Epithelial cell of proximal tubule (primary cell): ENCODE measurements at places on chromosomes 7 and 10.
A peak's percentile ranks its signal among the peaks of the same experiment; 100 is the strongest.

DNA sequence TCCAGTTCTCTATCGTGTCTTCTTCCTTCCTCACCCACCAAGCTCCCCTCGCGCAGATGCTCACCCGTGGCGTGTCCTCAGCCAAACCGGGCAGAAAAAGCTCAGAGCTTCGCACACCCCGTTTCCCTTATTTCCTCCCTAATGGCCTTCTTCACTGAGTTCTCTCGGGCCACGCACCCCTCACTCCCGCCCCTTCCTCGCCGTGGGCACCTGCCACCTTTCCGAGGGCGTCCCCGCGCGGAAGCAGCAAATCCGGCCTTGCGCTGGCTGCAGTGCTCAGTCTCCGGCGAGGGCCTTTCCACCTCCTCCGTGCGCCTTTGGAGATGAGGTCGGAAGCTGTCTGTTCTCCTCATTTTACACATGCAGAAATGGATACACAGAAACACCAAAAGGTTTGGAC lies 12.4 kb upstream of the CALML3 start:
- no peak for DNase-seq

DNA sequence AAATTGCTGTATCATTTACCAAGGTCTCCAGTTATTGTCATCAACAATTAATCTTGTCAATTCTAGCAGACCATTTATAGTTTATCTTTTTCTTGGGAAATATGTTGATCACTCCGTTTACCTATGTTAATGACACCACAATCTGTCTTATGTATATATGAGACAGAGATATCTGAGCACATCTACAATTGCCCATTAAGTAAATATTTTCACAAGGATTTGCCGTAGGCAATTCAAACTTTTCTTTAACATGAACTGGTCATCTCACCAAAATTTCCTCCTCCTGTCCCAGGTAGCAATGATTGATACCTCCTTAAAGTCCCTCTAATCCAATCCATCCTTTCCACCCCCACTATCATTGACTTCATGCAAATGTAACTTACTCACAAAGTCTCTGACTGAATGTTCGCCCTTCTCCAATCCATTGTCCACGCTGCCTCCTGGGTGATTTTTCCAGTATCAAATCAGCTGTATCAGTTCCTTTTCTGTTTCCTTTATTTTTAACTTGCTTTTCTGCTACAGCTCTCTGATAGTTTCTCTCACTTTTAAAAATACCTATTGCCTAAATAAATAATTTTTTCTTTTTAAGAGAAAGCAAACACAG lies 138.3 kb downstream of the GNAT3 start:
- DNase-seq = no peak

- DNase-seq = peak; percentile 94
Measured at GRCh38 chr10:60384708-60385398, 4.8 kb downstream of the ANK3 start.

- DNase-seq = no peak
Measured at GRCh38 chr7:108178398-108178797, 48.2 kb upstream of the LAMB4 start.

- DNase-seq = peak; percentile 67
Measured at GRCh38 chr10:114026189-114027040, 17.3 kb upstream of the ADRB1 start.
